Astrocyte of the spinal cord (primary cell): ENCODE measurements at places on chromosomes 16 and 17.

GRCh38 chr17:82781894-82782274, 30.0 kb downstream of the TBCD start:
- DNase-seq: peak; percentile 79

- DNase-seq: no peak
These were observed 23.9 kb downstream of the HIGD1B start for GRCh38 chr17:44871556-44871955.

DNA sequence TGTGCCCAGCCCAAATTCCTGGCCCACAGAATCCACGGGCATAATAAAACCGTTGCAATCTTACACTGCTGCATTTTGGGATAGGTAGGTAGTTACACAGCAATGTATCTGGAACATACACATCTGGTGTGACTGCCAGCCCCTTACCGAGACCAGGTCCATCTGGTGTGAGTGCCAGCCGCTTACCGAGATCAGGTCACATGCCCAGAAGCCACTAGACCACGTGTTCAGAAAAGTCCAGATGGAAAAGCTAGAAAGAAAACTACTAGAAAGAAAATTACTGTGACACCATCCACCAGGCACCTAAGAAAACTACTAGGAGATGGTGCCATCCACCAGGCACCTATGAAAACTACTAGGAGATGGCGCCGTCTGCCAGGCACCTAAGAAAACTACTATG, 19.4 kb downstream of the PIK3R5 start:
- DNase-seq: no peak

DNA sequence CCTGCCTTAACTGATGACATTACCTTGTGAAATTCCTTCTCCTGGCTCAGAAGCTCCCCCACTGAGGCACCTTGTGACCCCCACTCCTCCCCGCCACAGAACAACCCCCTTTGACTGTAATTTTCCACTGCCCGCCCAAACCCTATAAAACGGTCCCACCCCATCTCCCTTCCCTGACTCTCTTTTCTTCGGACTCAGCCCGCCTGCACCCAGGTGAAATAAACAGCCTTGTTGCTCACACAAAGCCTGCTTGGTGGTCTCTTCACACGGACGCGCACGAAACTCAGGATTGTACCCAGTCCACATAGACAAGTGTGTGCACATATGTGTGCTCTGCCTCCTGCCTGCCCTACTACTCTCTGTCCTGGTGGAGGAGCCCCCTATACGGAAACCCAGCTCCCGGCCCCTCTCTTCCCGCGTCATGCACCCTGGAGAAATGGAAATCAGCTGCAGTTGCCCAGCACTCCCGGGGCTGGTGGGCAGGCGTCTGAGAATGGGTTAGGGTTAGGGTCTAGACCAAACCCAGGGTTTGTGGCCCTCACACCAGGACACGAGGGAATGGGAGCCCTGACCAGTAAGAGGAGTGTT, 2.4 kb upstream of the RHBDF1 start:
- no peak for DNase-seq

DNA sequence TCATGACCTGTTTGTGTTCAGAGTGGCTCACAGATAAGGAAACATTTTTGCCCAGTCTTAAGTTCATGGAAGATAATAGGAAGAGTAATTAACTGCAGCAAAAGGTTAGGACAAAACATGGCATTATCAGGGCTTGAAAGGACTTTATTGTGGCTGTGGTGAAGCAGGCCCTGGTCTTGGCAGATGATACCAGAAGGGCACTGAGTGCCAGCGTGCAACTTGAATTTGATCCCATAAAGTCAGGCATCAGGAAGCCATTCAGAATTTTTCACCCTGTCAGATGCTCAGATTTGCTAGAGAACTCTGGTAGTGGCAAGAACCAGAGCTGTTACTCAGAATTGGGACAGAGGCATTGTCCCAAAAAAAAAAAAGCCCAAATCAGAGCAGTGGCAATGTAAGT, 11.2 kb upstream of the COG7 start:
- DNase-seq: no peak

GRCh38 chr17:81394377-81394920, 808 bp upstream of the BAHCC1 start:
- DNase-seq: no peak

DNA sequence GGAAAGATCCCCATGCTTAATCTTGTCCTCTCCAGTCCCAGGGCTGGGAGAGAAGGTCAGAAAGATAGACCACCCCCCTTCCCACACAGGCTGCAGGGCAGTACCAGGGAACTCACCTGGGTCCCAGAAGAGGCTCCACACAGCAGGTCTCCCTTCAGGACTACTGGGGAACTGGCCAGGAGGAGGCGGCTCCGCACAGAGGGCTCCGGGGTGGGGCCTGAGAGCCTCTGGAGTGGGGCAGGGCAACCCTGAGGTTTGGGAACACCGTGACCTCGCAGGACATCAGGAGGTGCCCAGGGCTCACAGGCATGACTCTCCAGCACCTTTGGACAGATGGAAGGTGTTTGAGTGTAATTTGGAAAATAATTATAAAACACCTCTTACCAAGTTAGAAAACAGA, 11.0 kb downstream of the ABCA3 start:
- DNase-seq: no peak

GRCh38 chr17:5695480-5695879, 111.2 kb upstream of the NLRP1 start:
- DNase-seq: no peak

GRCh38 chr17:76049836-76050537, 22.3 kb downstream of the SRP68 start:
- DNase-seq: no peak

- DNase-seq: no peak
These were observed 5.9 kb downstream of the RAB11FIP4 start for GRCh38 chr17:31397256-31397939.

DNA sequence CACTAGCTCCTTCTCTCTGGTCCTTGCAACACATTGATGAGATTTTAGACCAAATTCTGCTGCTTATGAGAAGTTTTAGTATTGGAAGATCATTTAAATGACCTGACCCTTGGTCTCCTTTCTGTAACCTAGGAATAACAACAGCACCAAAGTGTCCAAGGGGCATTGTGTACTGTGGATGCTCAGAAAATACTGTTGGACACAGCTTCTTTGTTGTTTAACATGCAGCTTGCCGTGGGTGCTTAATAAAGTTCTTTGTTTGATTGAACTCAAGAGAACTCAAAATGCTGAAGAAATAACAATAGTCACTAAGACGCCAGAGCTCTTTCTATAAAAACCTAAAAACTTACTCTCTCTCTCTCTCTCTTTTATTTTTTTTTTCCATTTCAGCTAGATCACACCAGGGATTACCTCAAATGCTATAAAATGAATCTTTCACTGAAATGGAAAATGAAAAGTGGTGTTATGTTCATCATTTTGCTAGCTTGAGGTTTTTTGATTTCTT, 548.9 kb upstream of the CDH8 start:
- no peak for DNase-seq

GRCh38 chr17:61970030-61970429, 42.2 kb upstream of the INTS2 start:
- DNase-seq: no peak

DNA sequence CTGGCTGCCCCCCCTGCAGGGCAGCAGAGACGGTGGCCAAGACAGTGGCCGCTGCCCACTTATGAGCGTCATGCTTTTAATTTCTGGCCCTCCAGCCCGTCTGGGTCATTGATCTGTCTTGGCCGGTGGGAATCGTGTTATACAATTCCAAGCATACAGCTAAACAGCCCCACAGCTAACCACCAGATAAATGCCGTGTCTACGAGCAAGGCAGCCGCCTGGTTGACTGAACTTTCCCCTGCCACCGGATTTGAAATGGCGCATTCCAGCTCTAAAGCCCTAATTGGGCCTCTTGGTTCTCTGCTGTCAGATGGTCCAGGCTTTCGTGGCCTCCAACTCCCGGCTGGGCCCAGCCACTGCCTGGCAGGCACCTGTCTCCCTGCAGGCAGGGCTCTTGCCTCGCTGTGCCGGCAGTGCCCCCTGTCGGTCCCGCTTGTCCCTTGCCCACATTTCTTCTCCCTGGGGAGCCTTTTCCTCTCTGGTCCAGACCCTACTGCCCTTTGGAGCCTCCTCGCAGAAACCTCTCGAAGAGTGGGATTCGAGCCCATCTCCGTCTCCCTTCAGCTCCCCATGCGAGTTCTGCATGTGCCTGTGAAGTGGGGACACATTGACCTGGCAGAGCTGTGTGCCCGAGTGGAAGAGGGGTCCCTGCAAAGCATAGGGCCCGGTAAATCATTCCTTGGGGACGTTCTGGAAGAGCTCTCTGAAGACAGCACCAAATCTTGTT, 1.8 kb upstream of the RBFOX3 start:
- DNase-seq: no peak

DNA sequence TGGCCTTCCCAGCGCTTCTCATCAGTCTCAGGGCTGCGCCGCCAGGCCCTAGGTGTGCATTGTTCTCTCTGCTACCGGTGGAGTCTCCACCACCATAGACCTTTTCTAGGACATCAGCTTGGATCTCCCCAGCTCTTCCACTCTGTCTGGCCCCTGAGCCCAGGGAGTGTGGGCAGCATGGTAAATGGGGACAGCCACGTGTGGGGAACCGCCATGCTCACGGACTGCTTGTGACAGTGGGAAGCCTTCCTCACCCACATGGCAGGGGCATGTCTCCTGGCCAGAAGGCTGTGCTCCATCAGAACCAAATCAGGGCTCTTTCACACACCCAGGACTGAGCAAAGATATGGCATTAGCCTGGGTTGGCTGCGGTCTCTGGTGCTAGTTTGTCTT, 51.3 kb downstream of the TNFRSF13B start:
- no peak for DNase-seq

DNA sequence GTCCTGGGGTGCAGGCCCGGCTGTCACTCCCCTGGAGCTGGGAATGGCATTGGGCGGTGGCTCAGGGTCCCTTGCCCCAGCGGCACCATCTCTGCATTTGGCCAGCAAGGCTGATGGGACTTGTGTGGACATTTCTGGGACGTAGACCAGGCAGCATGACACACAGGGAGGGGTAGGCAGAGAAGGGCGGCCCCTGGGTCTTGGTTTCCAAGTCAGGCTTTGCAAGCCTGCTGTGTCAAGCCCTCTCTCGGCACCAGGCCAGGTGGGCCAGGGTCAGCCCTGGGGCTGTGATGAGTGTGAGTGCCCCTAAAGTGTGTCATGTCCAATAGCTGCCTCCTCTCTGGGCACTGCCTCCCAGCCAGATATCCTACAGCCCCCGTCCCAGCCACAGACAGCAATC, 335.2 kb downstream of the SEC14L1 start:
- DNase-seq: no peak

- no peak for DNase-seq
These were observed 11.5 kb downstream of the ST6GALNAC2 start for GRCh38 chr17:76574166-76574565.

GRCh38 chr16:81581107-81581506, 136.5 kb downstream of the CMIP start:
- no peak for DNase-seq

GRCh38 chr17:21374441-21375161, 1.6 kb upstream of the KCNJ12 start:
- DNase-seq: no peak

GRCh38 chr17:64017381-64017980, 3.0 kb downstream of the ICAM2 start:
- DNase-seq: no peak

GRCh38 chr17:33964344-33964979, 290.6 kb upstream of the CCL2 start:
- DNase-seq: no peak

GRCh38 chr17:27879987-27880608, 13.1 kb downstream of the LYRM9 start:
- peak; percentile 42 for DNase-seq

DNA sequence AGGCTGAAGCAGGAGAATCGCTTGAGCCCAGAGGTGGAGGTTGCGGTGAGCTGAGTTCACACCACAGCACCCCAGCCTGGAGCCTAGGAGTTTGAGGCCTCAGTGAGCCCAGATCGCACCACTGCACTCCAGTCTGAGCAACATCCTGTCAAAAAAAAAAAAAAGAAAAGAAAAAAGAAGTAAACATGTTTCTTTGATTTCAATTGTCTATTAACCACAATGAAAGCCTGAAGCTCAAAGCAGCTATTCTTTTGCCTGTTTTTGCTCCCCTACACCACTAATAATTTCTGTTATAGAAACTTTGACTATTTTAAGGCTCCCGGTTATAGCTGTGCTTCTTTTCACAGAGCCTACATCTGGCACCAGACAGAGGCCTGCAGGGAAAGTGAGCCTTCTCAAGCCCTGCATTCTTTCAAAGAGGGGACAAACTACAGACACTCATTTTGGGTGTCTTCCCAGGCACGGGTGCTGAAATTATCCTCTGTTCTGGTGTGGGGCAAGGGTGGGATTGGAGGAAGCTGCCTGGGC, 14.2 kb upstream of the SLC52A1 start:
- DNase-seq: no peak

GRCh38 chr17:12964840-12965239, 53.0 kb downstream of the ELAC2 start:
- no peak for DNase-seq

- no peak for DNase-seq
These were observed 55.7 kb downstream of the OR1D5 start for GRCh38 chr17:3007651-3008121.

DNA sequence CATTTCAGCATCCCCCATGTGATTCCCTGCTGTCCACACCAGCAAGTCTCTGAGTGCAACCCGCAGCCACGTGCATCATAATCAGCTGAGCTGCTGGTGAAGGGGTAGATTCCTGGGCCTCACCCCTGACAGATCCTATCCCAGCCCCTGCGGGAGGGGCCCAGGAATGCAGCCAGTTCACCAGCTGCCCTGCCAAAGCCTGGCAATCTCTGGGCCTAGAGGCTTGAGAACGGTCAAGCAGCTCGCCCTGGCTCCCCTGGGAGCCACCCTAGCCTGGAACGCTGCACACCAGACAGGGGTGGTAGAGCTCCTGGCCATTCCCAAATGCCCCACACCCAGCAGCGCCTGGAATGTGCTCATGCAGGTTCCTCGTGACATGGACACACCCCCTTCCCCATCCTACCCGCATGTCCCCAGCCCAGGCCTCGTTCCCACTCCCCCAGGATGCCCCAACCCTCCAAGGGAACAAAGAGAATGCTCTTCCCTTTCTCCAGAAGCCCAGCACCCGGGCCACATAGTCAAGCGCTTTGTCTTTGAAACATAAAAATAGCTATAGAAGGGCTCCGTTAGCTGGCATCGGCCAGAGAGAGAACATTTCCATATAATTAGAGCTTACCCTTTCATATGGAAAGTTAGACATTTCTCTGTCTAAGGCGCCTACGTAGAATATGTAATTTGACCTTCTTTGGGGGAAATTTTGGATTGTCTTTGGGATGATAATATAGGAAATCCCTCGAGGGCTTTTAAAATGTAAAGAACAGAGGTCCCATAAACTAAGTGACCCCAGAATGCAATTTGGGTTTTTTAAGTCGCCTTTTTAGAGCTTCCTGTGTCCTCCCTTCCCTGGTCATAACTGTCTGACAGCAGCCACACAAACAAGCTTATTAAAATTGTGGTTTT, 3.4 kb downstream of the CEP295NL start:
- no peak for DNase-seq
